Breast epithelium (tissue), 4 donors: ENCODE measurements at places on chromosomes 16 and 17. TPM values are rescaled to one million over a fixed set of nuclear protein-coding genes. Genes with fewer than 3 reads are reported as not detected.

Gene ANKRD40CL
- total RNA-seq, result not detected

Gene C16orf46
- 0.64 TPM for total RNA-seq

Gene HID1
- total RNA-seq, result 6.1 TPM

Gene OTOP2
- not detected for total RNA-seq

Gene MMP15
- total RNA-seq, result 5.3 TPM

Gene NPW
- not detected for total RNA-seq

Gene TERB1
- total RNA-seq, result 0.59 TPM

Gene LPCAT2
- total RNA-seq, result 35.9 TPM

Gene ZNF830
- total RNA-seq, result 17.6 TPM

Gene HOXB2
- 19.6 TPM for total RNA-seq

Gene ZG16
- not detected for total RNA-seq

Gene CRYBA1
- total RNA-seq, result not detected

Gene SCNN1B
- total RNA-seq, result 18.0 TPM

Gene LYRM9
- 31.2 TPM for total RNA-seq

Gene KRT28
- not detected for total RNA-seq

Gene APOBR
- total RNA-seq, result 0.66 TPM

Gene SSTR5
- total RNA-seq, result not detected

Gene PMP22
- total RNA-seq, result 152 TPM

Gene SDK2
- total RNA-seq, result 2.9 TPM

Gene TMEM98
- 129 TPM for total RNA-seq

Gene HASPIN
- total RNA-seq, result 0.29 TPM

Gene OSGIN1
- 3.0 TPM for total RNA-seq

Gene ARHGAP44
- 2.4 TPM for total RNA-seq

Gene CLEC19A
- total RNA-seq, result not detected

Gene C1QTNF1
- total RNA-seq, result 61.9 TPM

Gene MT1G
- 48.3 TPM for total RNA-seq

Gene PRCD
- total RNA-seq, result 4.9 TPM

Gene CDRT15L2
- total RNA-seq, result not detected

Gene CHTF18
- 12.6 TPM for total RNA-seq

Gene VTN
- 0.98 TPM for total RNA-seq

Gene ARL5C
- not detected for total RNA-seq

Gene ZFHX3
- 10.8 TPM for total RNA-seq

Gene LRRC36
- total RNA-seq, result 3.3 TPM

Gene ENPP7
- total RNA-seq, result not detected

Gene CDH1
- total RNA-seq, result 0.16 TPM

Gene RUNDC3A
- total RNA-seq, result 1.6 TPM

Gene SNAI3
- total RNA-seq, result 0.73 TPM

Gene KCTD19
- total RNA-seq, result 1.0 TPM

Gene CDH5
- total RNA-seq, result 52.8 TPM

Gene AATF
- 34.4 TPM for total RNA-seq

Gene ITGAL
- 2.3 TPM for total RNA-seq

Gene PLCG2
- 24.3 TPM for total RNA-seq

Gene ST6GALNAC1
- 1.6 TPM for total RNA-seq

Gene RPTOR
- 23.6 TPM for total RNA-seq

Gene TEX2
- total RNA-seq, result 70.7 TPM

Gene OR2C1
- total RNA-seq, result not detected

Gene CCL1
- total RNA-seq, result not detected

Gene TBX21
- 1.8 TPM for total RNA-seq

Gene BAIAP2
- 21.0 TPM for total RNA-seq

Gene NTN1
- total RNA-seq, result 3.3 TPM

Gene ABCA6
- 198 TPM for total RNA-seq

Gene INO80E
- total RNA-seq, result 31.8 TPM

Gene KRTAP16-1
- total RNA-seq, result not detected

Gene CTRL
- 2.6 TPM for total RNA-seq
